HFFc6 (cell line): ENCODE measurements at places on chromosomes 11 and 22.

- peak; percentile 94 for DNase-seq
Measured at GRCh38 chr11:111911563-111912401, at the start of gene CRYAB. Gene CRYAB, minus strand, starts transcription at chr11:111911770. Its CDS starts 46 bp downstream, at chr11:111911724.

DNA sequence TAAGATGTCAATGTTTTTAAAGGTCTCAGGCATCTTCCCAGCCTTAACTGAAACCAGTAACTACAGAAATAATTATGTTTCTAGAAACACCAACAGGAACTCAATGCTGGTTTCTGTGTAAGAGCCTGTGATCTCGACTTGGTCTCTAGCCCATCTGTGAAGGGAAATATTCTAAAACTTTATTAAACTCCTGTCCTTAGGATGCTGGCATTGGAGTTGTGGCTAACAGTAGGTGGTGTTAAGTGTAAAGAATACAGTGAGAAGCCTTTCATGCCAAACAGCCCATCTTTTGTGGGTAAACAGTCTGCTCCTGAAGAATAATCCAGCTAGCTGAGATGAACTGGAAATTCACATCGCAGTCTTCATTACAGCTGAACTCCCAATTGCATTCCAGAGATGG, 133.2 kb downstream of the ADAMTS15 start:
- no peak for DNase-seq

DNA sequence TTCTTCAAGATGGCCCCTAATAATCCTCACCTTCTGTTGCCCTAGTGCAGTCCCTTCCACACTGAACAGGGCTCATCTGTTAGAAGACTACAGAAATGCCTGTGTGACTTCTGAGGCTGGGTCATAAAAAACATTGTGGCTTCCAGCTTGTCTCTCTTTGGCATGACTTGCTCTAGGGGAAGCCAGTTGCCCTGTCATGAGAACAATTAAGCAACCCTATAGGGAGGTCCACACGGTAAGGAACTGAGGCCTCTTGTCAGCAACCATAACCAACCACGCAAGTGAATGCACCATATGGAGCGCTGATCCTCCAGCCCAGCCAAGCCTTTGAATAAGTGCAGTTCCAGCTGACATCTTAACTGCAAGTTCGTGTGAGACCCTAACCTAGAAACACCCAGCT, 2.6 kb downstream of the LIPT2 start:
- DNase-seq, result no peak

DNA sequence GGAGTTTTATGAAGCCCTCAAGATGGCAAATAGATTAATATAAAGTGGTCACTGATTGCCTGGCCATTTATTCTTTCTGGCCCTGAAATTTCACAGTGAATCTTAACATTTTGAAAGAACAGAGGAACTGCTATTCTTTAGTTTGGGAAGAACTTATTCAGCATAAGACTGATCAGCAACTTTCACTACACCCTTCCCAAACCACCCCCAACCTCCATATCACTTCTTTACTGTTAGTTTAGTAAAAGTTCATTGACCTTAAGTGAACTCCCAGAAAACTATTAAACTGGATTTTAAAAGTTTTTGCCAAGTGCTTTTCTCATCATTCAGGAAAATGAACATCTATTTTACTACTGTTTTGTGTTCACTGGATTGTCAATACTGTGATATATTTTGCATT, 77.4 kb downstream of the NARS2 start:
- DNase-seq, result no peak

- no peak for DNase-seq
Measured at GRCh38 chr22:49449377-49449776, 378.3 kb downstream of the BRD1 start.

GRCh38 chr11:56750190-56750589, 1.7 kb upstream of the OR9G4 start:
- DNase-seq, result no peak

DNA sequence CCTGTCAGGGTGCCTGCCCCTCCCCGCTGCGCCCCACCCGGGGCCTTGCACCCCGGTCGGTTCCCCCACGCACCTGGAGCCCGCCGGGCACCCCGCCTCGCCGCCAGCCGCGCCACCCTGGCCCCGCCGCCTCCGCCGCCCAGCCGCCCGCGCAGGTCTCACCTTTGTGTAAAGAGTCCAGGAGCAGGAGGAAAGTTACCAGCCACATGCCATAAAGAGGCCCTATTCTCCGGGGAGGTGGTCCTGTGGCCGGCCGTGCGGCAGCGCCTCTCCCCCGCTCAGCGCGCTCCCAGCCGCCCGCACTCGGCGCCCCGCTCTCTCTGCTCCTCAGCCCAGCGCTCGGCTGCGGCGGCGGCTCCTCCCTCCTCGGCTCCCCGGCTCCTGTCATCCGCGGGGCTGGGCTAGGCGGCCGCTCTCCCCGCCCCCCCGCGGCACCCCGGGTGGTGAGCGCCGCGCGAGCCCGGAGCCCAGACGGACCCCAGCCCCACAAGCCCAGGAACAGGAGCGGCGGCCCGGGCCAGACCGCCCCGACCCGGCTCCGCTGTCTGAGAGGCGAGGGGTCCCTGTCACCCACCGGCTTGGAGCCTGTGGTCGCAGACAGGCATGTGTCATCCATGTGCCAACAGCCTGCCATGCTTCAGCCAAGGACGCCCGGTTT, at the start of gene DSCAML1:
Gene DSCAML1 (minus strand): TSS at position 345 of the 658 bp plus-strand sequence. CDS start 137 bp downstream, at position 208.
- DNase-seq, result no peak

- peak; percentile 6 for DNase-seq
Measured at GRCh38 chr11:62911137-62912130, 9.7 kb downstream of the CHRM1 start.

- DNase-seq, result no peak
Measured at GRCh38 chr11:72584293-72584938, 89.8 kb downstream of the PDE2A start.

GRCh38 chr11:60377401-60378136, 763 bp upstream of the MS4A7 start:
- DNase-seq, result no peak

- DNase-seq, result peak; percentile 100
Measured at GRCh38 chr11:26947379-26947844, 46.5 kb upstream of the FIBIN start.

DNA sequence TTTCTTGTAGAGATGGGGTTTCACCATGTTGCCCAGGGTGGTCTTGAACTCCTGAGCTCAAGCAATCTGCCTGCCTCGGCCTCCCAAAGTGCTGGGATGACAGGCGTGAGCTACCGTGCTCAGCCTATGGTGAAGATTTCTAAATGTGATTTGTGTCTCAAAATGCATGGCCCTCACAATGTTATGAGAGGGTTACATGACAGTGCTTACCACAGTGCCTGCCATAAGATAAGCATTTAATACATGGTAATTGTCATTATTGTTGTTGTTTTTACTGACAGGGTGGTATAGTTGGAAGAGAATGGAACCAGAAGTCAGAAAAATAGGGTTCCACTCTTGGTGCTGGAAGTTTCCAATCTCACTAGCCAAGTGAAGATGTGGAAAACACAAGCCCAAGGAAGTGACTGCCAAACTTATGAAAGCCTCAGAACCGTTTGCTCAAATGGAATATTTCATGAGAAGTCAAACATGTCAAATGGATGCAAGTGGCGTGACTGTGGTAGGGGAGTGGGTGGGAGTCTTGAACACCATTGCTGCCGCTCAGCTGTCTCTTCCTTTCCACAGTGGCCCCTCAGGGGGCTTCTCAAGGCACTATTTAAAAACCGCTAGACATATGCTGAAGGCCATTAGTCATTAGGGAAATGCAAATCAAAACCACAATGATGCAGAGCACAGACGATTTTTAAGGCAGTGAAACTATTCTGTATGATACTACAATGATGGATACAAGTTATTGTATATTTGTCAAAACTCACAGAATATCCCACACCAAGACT, 29.1 kb upstream of the LMO2 start:
- DNase-seq, result no peak

GRCh38 chr11:111359223-111360149, 19.6 kb downstream of the POU2AF1 start:
- no peak for DNase-seq

DNA sequence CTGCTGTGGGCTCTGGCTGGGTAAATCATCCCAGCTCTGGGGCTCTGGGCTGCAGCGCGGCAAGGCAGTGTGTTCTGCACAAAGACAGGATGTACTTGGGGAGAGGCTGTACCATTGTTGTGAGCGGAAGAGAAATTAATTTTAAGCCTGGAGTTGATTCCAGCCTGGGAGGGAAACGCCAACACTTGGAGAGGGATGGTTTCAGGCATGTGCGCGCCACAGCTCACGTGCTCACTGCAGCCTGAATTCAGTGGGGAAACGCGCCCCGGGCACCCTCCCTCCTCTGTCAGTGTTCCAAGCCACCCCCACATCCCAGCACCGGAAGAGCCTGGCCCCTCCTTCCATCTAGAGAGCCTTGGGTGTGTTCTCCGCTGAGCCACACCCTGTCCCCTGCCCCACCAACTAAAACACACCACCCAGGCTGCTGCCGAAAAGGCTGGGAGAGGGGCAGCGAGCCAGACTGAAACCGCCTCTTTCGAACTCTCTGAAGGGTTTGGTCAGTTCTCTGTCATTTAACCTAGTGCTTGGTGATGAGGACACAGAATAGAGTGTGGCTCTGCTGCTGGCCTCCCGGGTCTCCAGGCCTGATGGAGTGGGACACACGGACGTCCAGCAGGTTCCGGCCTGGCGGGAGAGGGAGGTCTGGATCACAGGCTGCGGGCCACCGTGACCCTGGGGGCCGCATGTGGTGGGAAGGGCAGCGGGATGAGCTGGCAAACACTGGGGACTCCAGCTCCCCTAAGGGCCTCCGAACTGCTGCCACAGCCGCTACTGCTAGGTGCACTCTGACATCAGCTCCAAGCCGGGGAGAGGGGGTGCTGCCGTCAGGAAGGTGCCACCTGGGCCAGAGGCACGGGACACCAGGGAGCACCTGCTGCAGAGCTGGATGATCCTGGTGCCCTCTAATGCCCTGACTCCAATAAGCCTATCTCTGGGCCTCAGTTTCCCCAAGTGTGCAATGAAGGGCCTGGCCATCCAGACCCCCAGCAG, 230.8 kb downstream of the CTTN start:
- no peak for DNase-seq

- DNase-seq, result no peak
Measured at GRCh38 chr22:22997988-22998387, 72.3 kb upstream of the GNAZ start.
